GM03348 (cell line): ENCODE measurements at places on chromosomes 6 and 20.
A peak's percentile ranks its signal among the peaks of the same experiment; 100 is the strongest.

DNA sequence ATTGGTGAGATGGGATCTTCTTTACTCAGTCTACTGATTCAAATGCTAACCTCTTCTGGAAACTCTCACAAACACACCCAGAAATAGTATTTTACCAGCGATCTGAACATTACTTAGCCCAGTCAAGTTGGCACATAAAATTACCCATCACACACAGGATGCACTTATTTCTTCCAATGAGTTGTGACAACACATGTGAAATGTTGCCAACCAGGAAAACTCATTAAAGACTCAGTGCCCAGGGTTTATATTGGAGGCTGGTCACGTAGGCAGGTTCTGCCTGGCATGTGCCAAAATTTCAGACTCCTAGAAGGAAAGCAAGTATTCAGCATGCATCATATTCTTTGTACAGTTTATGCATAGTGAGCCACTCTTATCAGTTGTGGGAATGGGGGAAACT lies 443.3 kb downstream of the EPM2A start:
- no peak for DNase-seq

GRCh38 chr6:25749837-25750236 lies 4.7 kb upstream of the SLC17A4 start:
- no peak for DNase-seq

- DNase-seq: no peak
These were observed 35.2 kb downstream of the ADGB start for GRCh38 chr6:146634022-146634421.

- DNase-seq: no peak
These were observed 6.2 kb downstream of the DXO start for GRCh38 chr6:31965700-31966099.

DNA sequence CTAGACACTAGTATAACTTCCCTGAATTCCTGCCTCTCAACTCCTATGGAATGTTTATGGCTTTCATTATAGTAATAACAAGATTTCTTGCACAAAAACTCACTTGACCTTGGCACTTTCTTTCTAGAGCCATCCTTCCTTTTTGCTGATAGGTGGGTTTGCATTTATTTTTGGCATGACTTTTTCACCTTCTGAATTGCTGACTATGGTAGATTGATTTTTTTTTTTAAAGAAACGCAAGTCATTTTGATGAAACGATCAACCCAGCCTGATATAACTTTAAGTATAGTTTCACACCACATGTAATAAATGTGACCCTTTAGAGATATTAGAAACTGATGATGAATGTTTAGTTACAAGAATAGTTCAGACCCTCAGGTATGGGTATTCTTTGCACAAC lies 61.8 kb downstream of the BMP6 start:
- no peak for DNase-seq

- DNase-seq: peak; percentile 1
These were observed 42.2 kb downstream of the SUN5 start for GRCh38 chr20:32962053-32962452.

- no peak for DNase-seq
These were observed 154.4 kb downstream of the DST start for GRCh38 chr6:56488281-56488680.

DNA sequence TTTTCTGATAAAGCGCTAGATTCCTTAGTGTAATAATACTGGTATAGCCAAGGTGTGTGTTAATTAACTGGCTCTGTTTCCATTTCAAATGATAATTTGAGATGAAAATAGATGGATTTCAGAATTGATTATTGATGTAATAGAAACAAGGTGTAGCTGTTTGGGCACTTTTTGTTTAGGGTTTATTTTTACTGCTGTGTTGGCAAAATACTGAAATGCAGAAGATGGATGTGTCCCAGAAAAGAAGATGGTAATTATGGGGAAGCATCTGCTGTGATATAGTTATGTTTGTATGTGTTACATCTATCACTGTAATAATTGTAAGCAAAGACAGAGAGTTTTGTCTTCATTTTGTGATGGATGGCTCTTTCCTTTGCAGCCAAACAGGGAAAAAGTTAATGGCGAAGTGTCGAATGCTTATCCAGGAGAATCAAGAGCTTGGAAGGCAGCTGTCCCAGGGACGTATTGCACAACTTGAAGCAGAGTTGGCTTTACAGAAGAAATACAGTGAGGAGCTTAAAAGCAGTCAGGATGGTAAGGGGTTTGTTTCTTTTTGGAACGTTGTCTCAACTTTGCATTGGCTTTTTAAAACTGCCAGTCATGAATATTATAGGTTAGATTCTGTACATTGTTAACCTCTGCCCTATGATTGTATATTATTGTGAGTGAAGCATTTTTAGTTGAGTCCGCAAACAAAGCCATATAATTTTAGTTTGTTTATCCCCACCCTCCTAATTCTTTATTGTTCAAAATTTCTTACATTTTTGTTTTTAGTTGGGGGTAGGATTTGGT lies 8.6 kb upstream of the ACAT2 start:
- DNase-seq: no peak

DNA sequence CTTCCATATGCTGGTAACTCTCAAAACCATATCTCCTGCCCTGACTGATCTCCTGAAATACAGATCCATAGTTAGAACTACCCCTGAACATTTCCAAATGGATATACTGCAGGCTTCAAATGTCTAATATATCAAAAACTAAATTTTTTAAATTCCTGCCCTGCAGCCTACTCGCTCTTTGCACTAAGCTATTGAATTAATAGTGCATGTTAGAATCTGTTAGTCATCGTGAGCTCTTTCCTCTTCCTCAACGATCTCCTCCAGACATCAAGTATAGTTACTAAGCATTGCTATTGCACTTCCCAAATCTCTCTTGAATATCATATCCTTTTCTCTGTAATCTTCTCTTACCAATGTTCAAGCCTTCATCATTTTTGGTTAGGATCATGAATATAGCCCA lies 26.0 kb upstream of the RSPO3 start:
- DNase-seq: peak; percentile 21

DNA sequence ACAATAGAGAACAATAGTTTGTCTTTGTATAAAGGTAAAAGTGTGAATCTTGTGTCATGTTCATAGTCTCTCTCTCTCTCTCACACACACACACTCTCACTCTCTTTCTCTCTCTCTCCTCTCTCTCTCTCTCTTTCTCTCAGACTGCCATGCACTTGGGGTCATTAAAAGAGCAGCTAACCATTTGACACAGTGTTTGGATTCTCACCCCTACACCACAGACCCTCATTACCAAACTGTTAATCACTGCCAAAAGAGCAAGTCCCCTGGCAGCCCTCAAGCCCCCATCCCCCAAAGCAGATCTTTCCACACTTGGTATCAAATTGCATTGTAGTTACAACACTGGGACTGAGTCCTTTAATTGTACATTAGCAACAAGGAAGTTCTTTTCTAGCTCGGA lies 305.8 kb upstream of the RSPO3 start:
- no peak for DNase-seq

DNA sequence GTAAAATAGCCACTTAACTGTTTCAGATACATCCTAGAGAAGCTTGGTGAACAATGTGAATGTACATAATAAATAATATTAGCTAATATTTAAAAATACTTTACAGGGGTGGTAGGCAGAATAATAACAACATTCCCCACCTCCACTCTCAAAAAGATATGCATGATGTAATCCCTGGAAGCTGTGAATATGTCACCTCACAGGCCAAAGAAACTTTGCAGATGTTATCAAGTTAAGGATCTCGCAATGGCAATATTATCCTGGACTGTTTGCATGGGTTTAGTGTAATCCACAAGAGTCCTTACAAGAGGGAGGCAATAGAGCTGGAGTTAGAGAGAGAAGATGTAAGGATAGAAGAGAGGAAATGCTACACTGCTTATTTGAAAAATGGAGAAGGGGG lies 7.0 kb upstream of the PTPRK start:
- DNase-seq: no peak
